ENCODE measurements at places on chromosomes 5 and 9.

GRCh38 chr5:135269931-135270421 is 129.1 kb downstream of the MACROH2A1 start:
- DNase-seq: no peak

GRCh38 chr9:113416149-113416721 is 5.7 kb downstream of the C9orf43 start:
- no peak for DNase-seq

DNA sequence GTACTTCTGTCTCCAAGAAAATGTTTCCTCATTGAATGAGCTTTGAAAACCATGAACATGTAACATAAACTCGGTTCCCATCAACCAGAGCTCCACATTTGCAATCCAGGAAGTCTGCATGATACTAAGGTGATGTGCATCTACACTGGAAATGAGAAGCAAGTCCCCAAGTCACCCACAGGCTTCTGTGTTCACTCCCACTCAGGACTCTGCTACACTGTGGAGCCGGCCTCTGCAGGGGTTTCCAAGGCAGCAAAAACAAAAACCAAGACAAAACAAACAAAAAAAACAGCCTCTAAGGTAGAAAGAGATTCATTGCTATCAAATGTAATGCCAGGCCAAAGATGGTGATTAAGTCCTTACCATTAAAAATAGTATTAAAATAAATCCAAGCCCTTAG is 593.7 kb downstream of the IRX1 start:
- no peak for DNase-seq

DNA sequence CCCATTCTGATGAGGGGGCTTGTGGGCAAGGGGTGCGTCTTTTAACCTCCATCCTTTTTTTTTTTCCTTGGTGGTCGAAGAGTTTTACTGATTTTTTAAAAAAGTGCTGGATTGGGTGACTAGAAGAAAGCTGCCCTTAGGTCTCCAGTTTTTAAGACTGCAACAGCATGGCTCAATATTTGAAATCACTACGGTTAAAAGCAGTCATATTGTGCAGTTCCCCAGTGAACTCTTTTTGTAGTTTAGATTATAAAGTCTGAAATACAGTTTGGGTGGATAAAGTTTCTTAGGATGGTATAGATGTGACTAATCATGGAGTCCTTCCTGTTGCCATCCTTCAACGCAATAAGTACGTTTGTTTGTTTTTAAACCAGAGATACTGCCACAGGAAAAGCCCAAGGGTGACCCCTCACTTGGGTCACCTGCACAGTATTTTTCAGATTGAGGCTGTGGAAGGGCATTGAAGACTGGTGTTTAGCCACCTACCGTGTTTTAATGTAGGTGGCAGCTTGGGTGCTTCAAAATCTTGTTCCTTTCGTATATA is 520 bp upstream of the DHFR start:
- no peak for DNase-seq

DNA sequence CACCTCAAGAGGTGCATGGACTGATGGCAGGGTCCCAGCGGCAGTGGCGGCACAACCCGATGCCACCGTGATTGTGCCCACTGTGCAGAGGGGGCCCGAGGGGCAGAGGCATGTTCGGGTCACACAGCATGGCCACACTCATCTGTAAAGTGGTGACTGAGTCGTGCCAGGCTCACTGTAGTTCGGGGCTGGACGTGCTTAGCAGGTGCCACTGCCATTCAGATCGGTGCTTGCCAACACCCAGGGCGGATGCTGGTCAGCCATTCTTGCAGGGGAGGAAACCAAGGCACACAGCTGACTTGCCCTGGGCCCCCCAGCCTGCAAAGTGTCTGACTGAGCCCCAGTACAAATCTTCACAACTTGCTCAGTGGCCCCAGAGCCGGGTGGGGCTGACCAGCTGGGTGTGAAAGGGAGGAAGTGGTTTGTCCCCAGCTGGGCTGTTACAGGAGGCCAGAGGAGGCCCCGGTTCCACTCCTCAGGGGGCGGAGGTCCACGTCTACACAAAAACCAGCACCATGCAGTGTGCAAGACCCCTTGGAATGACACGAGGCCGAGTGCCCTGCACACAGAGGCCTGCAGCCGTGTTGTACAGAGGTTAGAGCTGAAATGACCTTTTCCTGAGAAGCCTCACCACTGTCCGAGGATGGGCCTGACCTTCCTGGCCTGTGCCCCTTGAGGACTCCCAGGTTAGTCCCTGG is 17.9 kb downstream of the FGD3 start:
- no peak for DNase-seq

GRCh38 chr9:2477755-2478154 is 143.8 kb upstream of the VLDLR start:
- DNase-seq: peak; percentile 30
